ENCODE measurements at places on chromosomes 7 and 10. TPM values are rescaled to one million over a fixed set of nuclear protein-coding genes. Genes with fewer than 3 reads are reported as not detected.

DNA sequence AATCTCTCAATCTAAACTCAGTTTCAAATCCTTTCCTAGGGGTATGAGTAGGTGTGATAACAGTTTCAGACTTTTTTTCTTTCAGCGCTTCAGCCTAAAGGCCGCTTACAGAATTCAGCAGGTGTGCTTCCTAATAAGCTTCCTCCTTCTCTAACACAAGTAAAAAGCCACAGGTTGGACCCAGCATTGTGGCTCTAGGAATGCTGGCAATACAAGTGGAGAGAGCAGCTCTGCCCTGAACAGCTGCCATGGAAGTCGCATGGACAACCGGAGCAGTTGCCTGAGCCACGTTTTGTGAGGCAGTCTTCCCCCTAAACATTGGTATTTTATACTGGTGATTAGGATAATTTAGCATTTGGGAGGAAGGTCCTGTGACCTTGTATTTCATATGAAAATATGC lies 83.5 kb downstream of the ST7 start:
- no peak for DNase-seq

DNA sequence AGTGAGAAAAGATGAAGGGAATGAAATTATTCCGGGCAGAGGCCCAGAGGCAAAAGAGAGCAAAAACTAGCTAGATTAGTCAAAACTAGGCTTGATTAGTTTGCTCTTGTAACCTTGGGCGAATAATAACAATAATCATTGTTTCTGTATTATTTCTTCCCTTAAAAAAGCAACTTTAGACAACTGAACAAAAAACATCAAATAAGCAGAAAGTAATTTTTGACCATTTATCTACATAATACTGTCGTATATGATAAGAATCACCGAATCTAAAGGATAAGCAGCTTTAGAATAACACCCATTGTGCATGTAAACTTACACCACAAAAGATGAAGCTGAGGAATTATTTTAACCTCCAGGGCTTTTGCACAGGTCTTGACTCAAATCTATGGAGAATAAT lies 125.1 kb downstream of the TPK1 start:
- DNase-seq: no peak

GRCh38 chr7:24602860-24603456 lies 29.7 kb downstream of the PALS2 start:
- no peak for DNase-seq

GRCh38 chr10:48614481-48615390 lies 9.9 kb upstream of the ARHGAP22 start:
- DNase-seq: no peak

GRCh38 chr7:120163449-120163848 lies 109.5 kb upstream of the KCND2 start:
- DNase-seq: no peak

DNA sequence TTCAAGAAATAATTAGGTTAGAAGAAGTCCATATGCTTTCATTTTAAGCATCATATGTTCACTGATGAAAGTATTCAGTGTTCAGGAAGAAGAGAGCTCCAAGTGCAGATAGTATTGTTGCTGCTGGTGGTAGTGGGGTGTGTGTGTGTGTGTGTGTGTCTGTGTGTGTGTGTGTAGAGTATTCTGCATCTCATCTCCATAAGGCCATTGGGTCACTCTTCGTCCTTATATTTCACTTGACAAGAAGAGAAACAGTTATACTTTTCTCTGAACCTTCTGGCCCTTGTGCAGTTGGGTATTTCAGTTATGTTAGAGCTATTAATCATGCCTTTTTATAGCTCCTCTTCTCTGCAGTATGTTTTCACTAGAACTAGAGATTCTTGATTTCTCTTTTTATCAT lies 26.2 kb downstream of the ADAM22 start:
- no peak for DNase-seq

DNA sequence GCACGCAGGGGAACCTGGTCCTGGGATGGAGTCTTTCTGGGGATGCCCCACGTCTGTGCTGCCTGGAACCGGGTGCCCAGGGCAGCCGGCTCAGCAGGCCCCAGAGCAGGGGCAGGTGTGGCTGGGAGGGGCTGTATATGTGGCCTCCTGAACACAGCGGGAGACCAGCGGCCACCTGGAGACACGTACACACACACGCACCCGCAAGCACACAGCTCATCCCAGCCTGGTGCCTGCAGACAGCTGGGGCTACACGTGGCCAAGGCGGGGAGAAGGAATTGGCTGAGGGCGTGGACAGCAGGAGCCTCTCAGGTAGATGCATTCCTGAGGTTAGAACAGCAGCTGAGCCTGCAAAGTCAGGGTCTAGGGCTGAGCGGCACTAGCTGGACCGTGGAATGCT lies 14.0 kb downstream of the ADAM8 start:
- no peak for DNase-seq

- no peak for DNase-seq
Observed at GRCh38 chr10:6356280-6356793, 153.6 kb downstream of the PFKFB3 start.

DNA sequence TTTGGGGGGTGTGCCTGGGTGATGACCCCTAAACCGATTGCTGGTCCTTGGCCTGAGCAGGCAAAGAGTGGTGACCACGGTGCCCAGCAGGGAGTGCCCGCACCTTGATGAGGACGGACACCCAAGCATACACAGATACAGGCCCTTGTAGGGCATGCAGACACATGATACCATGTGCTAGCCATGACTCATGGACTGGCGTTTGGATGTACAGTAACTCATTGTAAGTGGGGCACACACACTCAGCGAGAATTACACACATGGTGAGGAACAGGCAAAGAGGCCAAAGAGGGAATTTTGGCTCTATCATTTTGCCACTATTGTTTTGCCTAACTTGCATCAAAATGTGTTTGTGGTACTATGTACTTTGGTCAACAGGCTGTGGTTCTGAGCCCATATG lies 24.1 kb downstream of the KAZALD1 start:
- no peak for DNase-seq

- no peak for DNase-seq
Observed at GRCh38 chr10:60426425-60426824, 36.8 kb upstream of the ANK3 start.

DNA sequence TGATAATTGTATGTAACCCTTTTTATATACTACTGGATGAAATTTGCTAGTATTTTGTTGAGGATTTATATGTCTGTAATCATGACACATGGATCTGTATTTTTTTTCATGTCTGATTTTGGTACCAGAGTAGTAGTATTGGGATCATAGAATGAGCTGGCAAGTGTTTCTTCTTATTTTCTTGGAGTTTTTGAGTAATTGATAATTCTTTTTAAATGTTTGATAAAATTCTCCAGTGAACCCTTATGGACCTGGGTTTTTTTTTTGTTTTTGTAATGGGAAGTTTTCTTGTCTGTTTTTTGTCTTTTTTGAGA lies 28.4 kb downstream of the ZNF33A start:
- DNase-seq: no peak

DNA sequence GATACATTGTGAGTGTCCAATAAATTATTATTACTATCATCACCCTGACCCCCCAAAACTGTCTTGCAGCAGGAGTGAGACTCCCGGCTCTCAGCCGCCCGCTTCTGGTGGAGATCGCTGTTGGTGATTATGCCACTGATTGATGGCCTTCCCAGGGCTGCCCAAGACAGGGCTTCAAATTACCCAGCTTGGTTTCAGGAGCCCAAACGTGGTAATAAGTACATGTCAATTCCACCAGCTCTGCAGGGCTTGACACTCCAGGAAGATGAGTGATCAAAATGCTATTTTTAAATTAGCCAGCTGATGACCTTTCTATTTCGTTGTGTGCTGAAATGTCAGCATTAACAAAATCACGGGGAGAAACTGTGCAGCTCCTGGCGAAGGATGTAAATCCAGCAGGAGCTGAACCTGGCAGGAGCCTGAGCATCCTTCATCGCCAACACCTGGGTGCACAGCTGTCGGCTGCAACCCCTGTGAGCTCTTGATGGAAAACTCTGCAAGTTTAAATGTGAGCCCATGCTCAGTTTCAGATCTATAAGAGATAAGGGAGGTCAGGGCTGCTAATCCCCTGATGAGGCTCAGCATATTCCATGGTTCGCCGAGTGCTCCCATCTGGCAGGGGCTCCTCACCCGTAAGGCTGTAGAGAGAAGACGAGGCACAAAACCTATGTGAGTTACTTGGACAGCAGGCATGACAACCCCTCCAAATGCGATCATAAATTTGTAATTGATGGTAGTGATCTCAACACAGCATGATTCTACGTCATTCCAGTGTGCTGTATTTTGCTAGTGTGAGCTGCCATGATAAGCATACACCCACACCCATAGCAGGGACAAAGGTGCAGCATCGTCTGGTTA lies 446.3 kb downstream of the TCERG1L start:
- no peak for DNase-seq

DNA sequence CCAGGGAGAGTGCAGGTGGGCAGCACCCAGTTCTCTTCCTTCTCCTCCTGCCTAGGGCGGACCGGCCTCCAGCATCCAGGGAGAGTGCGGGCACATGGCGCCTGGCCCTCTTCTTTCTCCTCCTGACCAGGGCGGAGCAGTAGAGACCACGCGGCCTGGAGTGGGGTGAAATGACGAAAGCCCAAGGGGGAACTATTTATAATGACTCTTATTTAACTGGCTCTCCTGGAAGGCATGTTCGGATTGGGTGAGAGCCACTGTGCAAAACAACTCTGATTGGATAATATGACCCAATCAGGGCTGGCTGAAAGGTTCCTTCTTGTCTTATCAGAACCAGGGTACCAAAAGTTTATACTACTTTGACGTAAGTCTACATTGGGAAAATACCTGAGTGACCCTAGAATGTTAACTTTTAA lies 63.1 kb downstream of the ZNF37A start:
- no peak for DNase-seq

DNA sequence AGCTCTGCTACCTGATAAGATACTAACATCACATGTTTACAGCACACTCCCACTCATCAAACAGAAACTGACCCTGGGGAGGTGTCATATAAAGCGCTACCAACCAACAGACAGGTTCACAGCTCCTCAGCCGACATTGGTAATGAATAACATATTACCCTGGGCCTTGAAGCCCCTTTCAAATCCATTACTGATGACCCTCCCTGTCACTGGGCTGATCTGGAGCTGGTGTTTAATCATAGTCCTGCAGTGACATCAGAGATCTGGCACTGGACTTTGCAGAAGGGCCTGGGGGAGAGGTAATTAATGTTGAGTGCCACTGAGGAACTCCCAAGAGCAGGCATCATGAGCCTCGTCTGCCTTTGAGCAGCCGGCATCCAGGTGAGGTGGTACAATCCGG lies 306.5 kb upstream of the NFE2L3 start:
- DNase-seq: no peak

DNA sequence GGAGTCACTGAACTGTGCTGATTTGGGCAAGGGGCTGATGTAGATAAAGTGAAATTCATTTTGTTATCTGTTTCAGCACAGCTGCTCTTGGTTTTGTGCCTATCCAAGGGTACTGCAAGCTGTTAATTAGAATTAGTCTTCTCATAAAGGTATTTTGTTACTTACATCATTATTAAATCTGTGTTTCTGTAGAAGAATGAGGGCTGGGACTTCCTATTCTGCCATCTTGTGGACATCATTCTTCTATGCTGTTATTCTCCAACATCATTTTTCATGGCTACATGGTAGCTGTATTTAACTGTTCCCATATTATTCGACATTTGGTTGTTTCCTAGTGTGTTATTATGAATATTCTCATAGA lies 76.2 kb upstream of the CCDC71L start:
- no peak for DNase-seq

DNA sequence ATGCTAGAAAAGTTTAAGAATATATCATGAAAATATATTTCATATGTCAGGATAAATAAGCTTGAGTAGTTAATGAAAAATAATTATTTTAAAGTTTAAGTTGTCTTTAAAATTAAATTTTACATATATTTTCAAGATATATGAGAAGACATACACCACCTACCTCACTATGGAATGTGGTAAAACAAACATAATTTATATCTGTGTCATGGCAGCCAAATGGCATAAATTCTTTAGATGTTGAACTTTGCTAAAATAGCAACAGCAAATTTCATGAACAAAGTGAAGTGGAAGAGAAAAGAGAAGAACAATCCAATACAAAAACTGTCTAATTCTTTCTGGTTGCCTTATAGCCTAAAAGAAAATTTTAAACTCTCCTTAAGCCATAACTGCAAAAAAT lies 39.6 kb upstream of the SLC16A12 start:
- DNase-seq: no peak

DNA sequence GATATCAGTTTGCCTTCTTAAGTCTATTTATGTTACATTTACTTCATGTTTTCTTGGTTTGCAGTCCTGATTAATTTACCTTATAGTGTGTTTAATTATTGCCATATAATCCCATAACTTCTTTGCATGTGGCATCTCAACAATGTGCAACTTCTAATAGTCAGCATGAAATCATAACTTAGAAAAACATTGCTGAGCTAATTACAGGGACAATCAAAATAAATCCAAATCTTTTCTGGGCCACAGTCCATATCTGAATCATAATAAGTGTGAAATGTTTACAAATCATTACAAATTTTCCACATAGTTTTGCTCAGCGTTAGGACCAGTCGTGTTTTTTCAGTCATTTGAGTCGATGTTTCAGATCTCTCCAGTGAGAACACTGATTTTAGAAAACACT lies 29.1 kb upstream of the CABCOCO1 start:
- DNase-seq: no peak

DNA sequence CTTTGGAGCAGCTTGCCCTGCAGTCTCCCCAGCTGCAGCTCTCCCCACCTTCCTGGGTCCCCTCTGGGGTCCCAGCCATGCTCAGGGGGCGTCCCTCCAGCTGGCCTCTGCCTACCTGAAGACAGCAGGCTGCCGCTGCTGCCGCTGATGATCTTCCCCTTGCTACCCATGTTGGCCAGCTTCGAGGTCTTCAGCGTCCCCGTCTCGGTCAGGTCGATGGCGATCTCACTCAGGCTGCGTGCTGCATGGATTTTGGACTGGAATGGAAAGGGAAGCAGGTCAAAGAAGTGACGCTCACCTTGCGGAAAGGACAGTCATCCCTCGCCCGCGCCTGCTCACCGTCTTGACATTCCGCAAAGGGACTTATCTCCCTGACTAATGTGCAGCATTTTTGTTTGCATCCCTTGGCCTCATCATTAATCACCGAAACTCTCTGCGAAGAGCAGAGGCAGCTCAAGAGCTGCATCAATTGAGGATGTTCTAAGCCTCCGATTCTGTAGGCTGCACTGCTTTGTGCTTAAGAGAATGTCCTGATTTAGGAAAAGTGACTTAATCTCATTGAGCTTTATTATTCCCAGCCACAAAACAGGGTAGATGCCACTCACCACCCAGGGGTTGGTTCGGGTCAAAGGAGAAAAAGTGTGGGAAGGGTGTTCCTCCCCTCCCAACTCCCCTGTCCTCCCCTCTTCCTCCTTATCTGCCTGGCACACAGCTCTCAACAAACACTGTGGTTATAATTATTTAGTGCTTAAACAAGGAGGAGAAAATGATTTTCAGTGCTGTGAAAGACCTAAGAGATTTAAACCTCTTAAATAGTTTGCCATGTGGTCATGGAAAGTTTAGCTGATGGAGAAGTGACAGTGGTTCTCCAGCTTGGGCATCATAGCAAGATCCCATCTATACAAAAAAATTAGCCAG lies 107.3 kb downstream of the PRPF18 start:
- DNase-seq: no peak

The CALML5 gene
- not detected for total RNA-seq

The RNF148 gene
- total RNA-seq: 0.78 TPM

The GAD2 gene
- 9.7 TPM for total RNA-seq

The GALNT17 gene
- 13.3 TPM for total RNA-seq

The LRMDA gene
- total RNA-seq: 0.62 TPM

The VSTM2A gene
- 58.6 TPM for total RNA-seq

The PRKAG2 gene
- 32.9 TPM for total RNA-seq

The MMP21 gene
- not detected for total RNA-seq

The PSD gene
- 101 TPM for total RNA-seq

The ANKRD1 gene
- not detected for total RNA-seq
